ENCODE measurements at places on chromosomes 13 and 19.
A peak's percentile ranks its signal among the peaks of the same experiment; 100 is the strongest.

GRCh38 chr13:23321535-23322241 lies 111.8 kb downstream of the SACS start:
- peak; percentile 54 for DNase-seq

DNA sequence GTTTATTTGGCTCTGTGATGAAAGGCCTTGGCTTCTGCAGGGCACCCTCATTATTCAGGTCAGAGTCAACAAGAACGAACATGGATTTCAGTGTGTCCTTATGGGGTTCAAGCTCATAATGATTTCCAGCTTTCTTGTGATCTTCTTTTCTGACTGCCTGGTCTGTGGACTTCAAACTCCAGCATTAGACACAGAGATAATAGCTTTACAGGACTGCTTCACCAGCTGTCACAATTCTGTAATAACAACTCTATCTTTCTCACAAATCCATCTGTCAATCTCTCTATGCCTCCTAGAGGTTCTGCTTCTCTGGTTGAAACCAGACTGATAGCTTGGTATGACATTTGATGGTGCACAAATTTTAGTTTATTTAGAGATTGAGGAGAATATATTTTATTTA lies 13.1 kb upstream of the SLITRK6 start:
- DNase-seq = no peak

GRCh38 chr13:40777809-40778175 lies 6.8 kb upstream of the MRPS31 start:
- no peak for DNase-seq

GRCh38 chr13:100789481-100789880 lies 114.9 kb upstream of the TMTC4 start:
- DNase-seq = no peak

- peak; percentile 58 for DNase-seq
These were observed 469 bp downstream of the COX6B2 start for GRCh38 chr19:55353803-55354697.

DNA sequence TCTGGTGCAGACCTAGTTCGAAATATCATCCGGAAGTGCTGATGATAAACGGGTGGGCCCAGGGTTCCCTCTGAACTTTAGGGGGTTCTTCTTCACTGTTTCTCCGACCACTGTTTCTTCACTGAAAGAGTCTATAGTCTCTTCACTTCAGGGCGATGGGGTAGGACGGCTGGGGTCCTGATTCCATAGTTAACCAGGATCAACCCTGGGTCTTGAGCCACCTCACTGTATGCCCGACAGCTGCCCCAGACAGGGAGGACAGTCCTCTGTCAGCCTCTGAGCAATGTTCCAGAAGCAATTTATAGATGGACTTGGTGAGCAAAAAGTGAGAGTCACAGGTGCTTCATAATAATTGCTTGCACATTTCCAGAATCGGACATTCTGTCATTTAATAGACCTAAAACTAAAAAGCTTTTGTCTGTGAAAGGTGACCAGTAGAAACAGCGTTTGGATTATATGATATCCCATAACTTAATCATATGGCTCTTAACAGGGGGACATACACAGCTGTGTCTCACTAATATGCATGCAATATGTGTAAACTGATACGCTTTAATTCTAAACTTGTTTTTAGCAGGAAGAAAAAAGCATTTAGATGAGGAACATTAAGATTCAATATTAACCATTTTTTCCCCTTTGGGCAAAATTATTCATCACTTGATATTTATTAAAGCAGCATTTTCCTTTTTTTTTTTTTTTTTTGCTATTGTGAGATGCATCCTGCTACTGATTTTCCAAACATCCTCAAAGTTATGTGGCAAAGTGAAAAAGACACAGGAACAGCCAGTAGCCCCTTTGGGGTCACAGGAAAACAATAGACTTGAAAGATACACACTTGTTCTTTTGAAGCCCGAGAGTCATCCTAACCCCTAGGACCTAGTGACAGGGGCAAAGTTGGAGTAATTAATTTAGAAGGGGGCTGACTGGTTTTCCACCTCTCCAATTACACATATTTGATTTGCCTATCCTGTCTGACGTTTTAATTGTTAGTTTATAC lies 277.0 kb downstream of the ZNF536 start:
- no peak for DNase-seq

GRCh38 chr13:81639984-81640582 lies 1299.2 kb upstream of the SPRY2 start:
- DNase-seq = no peak

- peak; percentile 37 for DNase-seq
These were observed 1.1 kb upstream of the FARP1 start for GRCh38 chr13:98141509-98142379.

DNA sequence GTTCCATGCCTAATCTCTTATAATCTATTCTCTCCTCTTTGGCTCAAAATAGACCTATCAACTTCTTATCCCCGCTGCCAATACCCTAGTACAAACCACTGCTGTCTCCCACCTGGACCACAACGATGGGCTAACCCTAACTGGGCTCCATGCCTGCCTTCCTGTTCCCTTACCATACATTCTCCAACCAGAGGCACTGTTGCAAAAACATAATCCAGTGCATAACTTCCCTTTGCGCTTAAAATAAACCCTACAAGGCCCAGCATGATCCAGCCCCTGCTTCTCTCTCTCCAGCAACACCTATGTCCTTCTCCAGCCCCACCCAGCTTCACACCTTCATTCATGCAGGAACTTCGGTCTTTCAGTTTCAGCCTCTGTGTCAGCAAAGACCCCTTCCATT lies 27.4 kb upstream of the CEBPA start:
- no peak for DNase-seq

- no peak for DNase-seq
These were observed 196.5 kb downstream of the TEX29 start for GRCh38 chr13:111516712-111517640.

GRCh38 chr19:15315101-15315500 lies 17.2 kb downstream of the BRD4 start:
- no peak for DNase-seq

Data from GM12865 (cell line).